ENCODE measurements at places on chromosomes 1 and 21.

- no peak for DNase-seq
Observed at GRCh38 chr1:245797592-245798348, 643.0 kb downstream of the KIF26B start.

GRCh38 chr1:226125097-226125630, 61.4 kb downstream of the ACBD3 start:
- peak; percentile 76 for DNase-seq

DNA sequence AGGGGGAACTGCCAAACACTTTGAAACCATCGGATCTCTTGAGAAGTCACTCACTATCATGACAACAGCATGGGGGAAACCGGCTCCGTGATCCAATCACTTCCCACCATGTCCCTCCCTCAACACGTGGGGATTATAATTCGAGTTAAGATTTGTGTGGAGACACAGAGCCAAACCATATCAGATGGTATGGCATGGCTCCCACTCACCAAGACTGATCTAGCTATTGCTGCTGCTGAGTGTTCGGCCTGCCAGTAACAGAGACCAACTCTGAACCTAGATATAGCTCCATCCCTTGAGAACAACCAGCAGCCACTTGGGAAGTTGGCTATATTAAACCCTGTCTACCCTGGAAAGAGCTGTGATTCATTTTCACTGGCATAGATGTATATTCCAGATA, 49.4 kb downstream of the CDCP2 start:
- DNase-seq = no peak

DNA sequence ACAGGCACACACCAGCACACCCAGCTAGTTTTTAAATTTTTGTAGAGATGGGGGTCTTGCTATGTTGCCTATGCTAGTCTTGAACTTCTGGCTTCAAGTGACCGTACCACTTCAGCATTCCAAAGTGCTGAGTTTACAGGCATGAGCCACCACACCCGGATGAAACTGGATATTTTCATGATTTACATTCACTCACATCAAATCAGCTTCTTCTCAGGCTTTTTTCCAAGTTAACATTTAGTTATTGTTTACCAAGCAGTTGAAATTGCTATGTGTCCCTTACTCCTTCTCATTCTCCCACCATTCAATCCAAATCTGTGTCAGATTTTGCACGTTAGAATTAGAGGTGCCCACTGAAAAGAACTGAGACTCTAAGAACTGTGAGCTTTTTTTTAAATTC, 18.4 kb downstream of the RIT1 start:
- DNase-seq = no peak

Data from T-helper 1 cell (primary cell).